ENCODE measurements at places on chromosomes 7 and 10.

DNA sequence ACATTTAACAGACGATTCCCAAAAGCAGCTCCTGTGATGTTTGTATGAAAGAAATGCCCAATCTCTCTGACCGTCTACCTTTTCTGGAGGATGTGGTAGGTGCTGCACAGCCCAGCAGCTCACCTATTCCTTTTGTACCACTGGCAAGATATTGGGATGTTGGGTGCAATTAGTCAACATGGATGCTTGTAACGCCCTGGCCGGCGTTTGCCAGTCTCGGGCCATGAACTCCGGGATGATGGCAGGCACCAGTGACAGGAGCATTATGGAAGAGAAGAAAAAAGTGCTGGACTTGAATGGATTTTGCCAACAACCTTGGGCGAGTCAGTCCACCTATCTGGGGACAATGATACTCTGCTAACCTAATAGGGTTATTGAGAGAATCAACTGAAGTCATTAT lies 69.0 kb upstream of the ZNF438 start:
- no peak for DNase-seq

DNA sequence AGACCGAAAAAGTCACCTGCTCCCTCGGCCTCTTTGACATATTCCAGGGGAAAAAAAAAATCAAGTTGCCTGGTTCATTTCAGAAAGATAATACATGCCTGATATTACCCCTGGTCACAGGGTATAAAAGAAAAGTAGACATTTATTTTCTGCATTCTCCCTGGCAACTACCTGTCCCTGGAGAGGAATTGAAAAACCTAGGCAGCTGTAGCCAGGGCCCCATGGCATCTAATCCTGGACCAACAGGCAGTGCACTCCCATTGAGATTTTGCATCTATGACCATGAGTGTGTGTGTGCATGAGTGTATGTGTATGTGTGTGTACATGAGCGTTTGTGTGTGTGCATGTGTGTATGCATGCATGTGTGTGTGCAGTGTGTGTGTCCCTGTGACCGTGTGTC lies 338.2 kb upstream of the PFKP start:
- DNase-seq, result no peak

DNA sequence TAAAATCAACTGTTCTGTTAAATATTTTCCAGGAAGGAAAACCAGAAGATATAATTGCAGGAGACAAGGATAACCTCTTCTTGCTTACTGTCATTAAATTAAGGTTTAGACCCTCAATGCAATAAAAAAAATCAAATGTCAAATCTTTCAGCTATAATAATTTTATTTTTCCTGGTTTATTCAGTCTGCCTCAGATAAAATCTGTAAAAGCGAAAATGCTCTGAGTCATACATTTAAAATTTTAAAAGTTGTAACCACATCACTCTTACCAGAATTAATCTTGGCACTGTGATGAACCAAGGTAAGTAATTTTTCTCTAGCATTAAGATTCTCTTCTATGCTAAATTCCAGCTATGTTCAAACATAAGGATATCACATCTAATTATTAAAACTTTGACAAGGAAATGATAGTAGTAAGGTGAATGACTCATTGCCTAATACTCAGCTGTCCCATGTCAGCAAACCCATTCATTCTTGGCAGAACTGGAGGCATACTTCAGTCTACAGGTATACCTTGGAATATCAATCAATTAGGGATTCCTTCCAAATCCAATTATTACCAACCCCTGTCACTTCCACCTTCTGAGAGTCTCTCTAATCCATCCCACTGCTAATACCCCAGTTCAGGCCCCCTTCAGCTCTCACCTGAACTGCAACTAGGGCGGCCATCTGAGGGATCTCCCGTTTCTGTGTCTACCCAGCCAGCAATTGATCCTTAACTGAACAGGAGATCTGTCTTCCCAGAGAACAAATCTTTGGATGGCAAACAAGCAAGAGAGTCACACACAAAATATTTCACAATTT lies 434.1 kb downstream of the GRM8 start:
- no peak for DNase-seq

GRCh38 chr7:16776053-16776452 lies 22.5 kb downstream of the TSPAN13 start:
- no peak for DNase-seq

GRCh38 chr7:94605031-94605430 lies 50.9 kb downstream of the SGCE start:
- no peak for DNase-seq

- DNase-seq, result no peak
These were observed 10.9 kb upstream of the SP8 start for GRCh38 chr7:20797462-20798080.

DNA sequence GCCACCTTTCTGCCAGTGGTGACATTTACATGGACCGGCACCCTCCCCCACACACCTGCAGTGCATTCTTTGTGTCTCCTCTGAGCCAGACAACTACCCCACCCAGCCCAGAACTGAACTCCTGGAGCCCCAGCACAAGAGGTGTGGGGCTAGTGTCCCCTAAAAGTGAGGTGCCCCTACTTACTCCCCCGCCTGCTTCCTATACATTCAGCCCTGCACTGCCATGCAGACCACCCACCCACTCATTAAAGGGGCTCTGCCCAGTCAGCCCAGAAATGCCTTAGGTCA lies 1.9 kb downstream of the SAP25 start:
- DNase-seq, result no peak

- DNase-seq, result no peak
These were observed 5.2 kb upstream of the ZNF22 start for GRCh38 chr10:44995581-44995913.

- DNase-seq, result no peak
These were observed 31.3 kb downstream of the RAPGEF5 start for GRCh38 chr7:22325671-22326070.

DNA sequence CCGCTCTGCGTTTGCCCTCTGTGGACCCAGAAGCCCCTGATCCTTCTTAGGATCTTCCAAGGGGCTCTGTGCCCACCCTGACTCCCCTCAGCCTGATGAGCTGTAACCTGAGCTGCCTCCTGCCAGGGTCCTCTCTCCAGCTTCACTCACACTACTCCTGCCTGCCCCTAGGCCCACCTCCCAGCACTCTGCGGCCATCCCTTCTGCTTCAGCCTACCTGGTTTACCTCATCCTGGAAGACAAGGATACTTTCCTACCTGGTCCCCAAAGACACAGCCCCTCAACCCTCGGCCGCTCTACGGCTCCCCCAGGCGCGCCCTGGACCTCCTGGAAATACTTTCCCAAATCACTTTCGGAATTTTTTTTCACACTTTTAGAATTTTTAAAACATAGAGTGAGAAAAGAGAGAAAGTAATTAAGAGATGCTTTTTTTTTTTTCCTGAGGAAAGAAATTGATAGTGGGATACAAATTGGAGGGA lies 6.4 kb upstream of the ZNF862 start:
- no peak for DNase-seq

GRCh38 chr10:121681997-121682687 lies 83.9 kb upstream of the FGFR2 start:
- DNase-seq, result no peak

GRCh38 chr10:4266416-4267085 lies 481.5 kb upstream of the KLF6 start:
- DNase-seq, result no peak

DNA sequence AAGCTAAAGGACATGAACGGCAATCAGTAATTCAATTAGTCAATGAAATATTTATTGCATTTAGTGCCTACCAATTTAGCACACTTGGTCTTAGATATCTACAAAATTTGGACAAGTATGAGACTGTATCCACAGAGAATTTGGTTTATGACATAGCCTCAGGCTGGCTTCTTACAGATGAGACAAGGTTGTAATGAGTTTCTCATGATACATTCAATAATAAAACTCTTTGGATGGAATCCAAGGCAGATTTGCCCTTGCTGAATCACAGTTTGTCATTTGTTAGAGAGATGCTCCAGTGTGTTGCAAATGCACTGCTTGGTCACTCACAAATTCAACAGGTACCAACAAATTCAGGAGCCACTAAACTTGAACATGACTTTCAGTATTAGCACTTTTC lies 162.5 kb downstream of the GPR37 start:
- no peak for DNase-seq

DNA sequence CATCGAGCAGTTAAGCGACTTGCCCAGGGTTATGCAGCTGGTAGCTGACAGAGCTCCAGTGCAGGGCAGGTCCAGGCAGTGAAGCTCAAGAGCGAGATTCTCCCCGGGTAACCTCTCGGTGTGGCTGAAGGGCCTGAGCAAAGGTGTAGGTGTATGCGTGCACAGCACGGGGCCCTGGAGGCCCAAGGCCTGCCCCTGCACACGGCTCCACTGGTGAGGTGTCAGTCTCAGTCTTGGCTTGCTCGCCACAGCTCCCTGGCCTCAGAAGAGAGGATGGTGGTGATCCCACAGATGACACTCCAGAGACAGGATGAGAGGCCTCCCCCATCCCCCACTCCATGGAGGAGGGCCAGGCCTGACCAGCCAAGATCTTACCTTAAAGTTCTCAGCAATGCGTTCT lies 12.0 kb downstream of the AKR1B1 start:
- DNase-seq, result no peak

GRCh38 chr7:125908711-125909110 lies 979.1 kb upstream of the POT1 start:
- DNase-seq, result no peak

DNA sequence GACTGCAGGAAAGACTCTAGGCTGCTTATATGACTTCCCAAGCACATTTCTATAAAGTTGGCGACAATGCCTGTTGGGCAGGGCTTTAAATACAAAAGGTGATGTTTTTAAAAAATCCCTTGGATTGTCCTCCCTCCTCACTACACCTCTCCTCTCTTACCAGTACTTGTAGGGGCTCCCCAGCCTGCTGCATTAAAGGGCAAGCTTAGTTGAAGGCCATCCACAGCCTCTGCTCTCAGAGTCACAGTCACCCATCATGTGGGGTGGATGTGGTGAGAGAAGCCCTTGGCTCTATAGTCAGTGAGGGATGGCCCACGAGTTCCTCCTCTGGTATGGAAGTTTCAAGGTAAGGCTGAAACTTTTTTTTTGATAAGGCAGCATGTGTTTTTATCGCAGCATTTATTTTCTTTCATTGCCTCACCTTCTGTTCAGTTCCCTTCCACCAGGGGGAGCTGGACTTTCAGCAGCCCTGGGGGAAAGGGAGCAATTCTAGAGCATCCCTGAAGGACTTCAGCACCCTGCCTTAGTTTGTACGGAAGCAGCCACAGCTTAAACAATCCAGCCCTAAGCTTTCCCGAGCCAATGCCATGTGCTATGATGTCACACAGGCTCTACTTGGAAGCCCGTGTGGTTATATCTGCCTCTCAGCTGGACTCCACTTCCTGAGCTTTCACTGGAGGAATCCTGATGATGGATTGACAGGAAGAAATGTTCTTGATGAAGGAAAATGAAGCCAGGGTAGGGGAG lies 131.9 kb downstream of the CALCR start:
- no peak for DNase-seq

GRCh38 chr7:44678471-44679179 lies 70.0 kb upstream of the ZMIZ2 start:
- DNase-seq, result no peak

GRCh38 chr7:30090111-30090510 lies 44.7 kb upstream of the MTURN start:
- DNase-seq, result no peak

- DNase-seq, result no peak
These were observed 559.0 kb upstream of the NRP1 start for GRCh38 chr10:33893506-33893905.

- DNase-seq, result no peak
These were observed 11.6 kb downstream of the RPS24 start for GRCh38 chr10:78045237-78045636.

DNA sequence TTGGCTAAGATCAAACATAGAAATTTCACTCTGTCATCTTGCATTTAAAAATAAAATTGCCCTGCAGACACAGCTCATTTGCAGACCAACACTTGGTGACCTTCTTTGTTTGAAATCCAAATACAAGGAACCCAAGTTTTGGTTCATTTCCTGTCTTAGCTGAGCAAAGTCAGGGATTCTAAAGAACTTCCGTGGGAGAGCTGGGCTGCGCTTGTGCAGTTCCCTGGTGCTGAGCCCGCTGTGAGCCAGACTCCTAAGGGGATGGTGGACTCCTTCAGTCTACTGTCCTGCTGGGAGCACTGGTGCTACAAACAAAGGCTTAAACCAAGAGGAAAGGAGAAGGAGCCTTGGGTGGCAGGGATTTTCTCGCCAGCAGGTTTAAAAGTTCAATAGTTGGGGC lies 60.0 kb downstream of the MYOF start:
- DNase-seq, result no peak

DNA sequence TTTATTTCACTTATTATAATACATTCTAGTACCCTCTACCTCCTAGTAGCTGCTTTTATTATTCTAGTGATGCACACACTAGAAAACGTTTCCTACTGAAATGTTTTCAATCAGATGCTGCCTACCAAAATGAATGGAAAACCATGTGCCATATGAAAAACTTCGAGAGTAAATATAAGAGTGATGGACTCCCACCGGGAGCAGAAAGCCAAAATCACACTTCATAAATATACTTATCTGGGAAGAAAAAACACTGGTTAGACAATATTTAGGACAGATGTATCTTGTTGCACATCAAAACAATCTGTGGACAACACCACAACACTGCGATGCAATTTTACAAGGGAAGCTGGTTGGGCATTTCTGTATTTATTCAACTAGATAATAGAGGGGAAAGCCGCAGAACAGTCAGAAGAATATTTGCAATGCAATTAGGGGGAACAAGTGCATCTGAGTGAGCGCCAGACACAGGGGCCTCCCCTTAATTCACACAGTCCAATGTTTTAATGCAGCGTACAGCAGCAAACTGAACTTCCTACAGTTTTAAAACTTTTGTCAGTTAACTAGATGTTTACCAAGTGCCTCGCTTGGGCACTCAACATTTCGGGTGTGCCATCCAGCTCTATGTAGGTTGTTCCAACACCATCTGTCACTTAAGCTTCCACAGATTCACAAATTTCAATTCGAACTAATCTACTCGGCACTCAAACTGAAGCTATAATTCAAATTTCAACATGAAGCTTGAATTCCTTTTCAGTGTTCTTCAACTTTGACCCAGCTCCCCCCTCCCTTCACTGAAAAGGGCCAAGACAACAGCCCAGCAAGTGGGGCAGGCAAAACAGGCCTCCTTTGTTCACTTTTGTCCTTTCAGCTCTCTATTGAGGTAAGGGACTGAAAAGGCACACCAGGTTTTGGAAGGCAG lies 7.4 kb downstream of the NRCAM start:
- DNase-seq, result no peak

GRCh38 chr7:93923296-93923695 lies 1.8 kb downstream of the GNG11 start:
- DNase-seq, result no peak

DNA sequence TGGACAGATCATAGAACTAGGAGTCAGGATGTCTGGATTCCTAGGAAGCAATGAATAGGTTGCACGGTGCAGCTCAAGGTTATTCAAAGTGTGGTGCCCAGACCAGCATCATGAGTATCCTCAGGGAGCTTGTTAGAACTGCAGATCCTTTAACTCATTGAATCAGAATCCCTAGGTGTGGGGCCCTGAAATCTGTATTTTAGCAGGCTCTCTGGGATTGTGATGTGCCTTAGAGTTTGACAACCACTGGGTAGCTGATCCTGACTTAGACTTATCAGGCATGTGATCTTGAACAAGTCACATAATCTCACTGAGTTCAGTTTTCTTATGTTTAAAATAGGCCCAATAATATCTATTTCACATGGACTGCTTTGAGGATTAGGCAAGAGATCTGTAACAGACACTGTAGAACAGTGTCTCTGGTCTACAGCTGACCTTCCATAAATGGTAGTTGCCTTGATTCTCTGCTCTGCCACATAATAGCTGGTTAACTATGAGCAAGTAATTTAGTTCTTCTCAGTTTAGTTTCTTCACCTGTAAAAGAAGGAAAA lies 46.4 kb upstream of the ATRNL1 start:
- no peak for DNase-seq
